Central memory CD4-positive, alpha-beta T cell (primary cell): ENCODE measurements at places on chromosomes 11 and 22.
A peak's percentile ranks its signal among the peaks of the same experiment; 100 is the strongest.

DNA sequence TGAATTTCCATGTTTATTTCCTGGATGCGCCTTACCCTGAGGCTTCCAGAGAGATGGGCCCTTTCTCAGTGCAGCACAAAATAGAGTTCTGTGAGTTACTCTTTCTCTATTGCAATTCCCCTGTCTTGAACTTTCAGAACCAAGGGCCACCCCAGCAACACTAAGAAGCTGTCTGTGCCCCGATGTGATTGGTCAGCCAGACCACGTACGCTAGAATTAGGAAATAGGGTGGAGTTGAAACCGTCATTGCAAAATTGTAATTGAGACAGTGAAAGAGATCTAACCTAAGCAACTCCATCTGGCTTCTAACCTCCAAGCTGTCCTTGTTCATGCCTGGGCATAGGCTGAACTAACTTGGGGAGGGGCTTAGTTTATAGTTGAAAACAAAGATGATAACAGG, 981.3 kb downstream of the OPCML start:
- DNase-seq, result no peak

- DNase-seq, result no peak
Measured at GRCh38 chr11:123159183-123159857, 35.7 kb downstream of the CLMP start.

DNA sequence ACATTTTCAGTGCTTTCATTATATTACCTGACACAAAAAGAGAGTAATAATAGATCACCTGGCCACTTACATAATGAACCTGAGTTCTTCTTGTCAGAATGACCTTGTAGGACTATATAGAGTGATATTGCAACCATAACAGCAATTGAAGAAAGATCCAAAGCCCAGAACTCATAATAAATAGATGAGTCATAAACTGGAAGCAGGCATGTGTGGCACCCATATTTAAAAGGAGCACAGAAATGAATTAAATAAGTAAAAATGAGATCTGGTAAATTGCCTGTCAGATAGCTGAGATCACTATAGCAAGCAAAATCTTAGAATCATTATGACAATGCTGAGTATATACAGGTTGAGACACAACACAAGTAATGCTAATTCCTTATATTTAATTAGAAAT, 331.8 kb downstream of the AASDHPPT start:
- DNase-seq, result no peak

DNA sequence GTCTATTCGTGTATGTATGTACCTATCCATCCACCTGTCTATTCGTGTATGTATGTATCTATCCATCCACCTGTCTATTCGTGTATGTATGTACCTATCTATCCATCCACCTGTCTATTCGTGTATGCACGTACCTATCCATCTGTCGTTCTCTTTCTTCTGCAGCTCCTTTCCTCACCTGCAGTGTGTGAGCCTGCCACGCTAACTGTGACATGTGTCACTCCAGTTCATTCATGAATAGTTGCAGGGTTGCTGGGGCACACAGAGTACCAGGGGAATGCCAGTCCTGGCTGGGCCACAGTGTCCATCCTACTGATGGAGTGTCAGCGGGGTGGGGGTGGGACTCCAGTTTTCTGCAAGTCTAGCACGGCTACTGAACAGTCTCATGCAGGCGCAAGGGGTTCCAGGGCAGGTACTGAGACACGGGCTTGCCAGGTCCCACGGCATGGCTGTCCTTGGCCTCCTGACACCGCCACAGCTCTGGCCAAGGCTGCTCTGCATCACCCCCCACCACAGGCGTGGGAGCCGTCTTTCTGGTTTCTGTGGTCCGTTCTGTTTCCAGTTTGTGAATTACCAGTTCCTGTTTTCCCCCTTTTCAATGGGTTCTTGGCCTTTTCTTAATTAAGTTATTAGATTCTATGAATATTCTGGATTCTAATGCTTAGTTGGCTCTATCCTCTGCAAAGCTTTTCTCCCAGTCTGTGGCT, 88.8 kb upstream of the CLDN5 start:
- no peak for DNase-seq

DNA sequence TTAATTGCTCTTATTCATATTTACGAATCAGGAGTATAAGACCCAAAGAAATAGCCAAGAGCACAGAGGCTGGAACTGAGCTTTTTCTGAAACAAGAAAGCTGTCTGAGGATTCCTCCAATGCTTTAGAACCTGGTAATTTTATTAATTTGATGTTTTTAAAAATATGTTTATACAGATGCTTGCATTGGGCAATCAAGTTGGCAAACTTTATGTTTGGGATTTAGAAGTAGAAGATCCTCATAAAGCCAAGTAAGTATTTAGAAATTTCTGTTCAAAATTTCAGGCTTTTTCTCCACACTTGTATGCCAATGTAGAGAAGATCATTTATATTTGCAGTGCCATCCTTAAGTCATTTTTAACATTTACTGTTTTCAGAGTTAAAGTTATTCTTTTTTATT, 24.3 kb upstream of the HIKESHI start:
- no peak for DNase-seq

DNA sequence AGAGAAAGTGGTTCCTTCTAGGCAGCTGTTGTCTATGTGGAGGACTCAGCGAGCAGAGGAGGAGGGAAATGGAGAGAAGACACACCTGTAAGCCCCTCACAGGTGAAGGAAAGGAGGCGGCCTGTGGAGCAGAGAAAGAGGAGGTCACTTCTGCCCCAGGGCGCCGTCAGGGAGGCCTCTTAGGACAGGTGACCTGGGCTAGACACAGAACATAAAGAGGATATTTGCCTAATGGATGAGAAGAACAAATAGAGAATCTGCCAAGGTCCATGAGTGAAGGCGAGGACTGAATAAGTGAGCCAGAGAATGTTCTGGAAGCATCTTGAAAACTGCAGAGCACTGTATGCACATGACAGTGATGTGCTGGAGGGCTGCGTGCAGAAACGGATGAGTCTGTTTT, 2.2 kb upstream of the SCUBE1 start:
- no peak for DNase-seq

DNA sequence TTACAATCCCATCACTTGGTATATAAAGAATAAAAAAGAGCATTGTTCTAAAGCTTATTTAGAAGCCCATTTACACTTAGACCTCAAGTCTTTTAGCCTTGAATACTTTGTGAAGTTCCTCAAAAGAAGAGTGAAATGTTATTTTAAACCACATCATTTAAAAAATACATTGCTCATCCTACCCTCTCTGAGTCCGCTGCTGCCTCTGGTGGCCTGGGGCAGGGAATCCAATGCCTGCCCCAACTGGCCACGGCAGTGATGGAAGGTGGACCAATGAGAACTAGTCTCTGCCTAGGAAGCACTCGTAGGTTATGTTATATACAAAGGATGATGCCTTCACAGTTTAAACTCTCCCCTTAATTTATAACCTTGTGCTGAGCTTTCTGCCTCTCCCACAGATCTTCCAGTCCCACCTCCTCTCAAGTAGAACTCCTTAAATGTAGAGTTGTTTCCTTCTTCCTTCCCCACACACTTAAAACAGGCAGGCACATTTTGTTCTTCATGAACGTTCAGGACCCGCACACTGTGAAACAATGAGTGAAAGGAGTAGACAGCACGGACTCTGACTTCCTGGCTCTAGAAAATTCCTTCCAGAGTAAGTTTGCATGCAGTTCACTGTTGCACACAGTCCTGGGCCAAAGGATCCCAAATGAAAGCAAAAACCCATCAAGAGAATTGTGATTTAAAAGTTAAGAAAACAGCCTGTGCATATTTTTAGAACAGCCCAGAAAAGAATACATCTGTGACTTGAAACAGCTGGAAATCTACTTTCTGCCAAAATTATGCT, 167.8 kb downstream of the RRAS2 start:
- DNase-seq, result no peak

DNA sequence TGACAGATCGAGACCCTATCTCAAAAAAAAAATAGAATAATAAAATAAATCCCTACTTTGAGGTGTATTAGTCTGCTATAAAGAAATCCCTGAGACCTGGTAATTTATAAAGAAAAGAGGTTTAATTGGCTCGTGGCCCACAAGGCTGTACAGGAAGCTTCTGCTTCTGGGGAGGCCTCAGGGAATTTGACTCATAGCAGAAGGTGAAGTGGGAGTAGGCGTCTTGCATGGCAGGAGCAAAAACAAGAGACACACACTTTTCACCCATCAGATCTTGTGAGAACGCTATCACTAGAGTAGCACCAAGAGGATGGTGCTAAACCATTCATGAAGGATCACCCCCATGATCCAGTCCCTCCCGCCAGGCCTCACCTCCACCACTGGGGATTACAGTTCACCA, 29.2 kb downstream of the CDPF1 start:
- no peak for DNase-seq

DNA sequence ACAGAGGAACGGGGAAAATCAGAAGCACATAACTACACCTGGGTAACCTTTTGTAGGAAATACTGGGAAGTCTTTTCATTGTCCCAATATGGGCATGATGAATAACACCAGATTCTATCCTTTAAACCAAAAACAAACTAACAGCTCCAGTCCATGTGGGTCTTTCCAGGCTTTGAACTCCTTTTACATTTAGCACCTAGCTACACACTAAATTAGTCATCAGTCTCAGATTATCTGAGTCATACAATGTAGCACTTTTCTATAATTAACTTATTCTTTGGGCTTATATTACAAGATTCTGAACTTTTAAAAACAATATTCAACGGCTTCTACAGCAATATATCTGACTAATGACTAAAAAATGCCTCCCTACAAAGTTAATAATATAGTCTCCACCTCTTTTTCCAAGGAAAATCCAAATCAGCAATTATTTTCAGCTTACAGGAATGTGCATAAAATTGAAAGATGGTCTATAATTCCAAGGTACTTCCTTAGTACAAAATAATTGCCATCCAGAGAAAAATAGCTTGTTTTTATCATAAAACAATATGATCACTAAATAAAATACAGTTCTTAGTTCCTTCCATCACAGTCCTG, 26.3 kb downstream of the STK33 start:
- no peak for DNase-seq

- DNase-seq, result peak; percentile 59
Measured at GRCh38 chr11:11798586-11799438, 43.0 kb upstream of the USP47 start.

DNA sequence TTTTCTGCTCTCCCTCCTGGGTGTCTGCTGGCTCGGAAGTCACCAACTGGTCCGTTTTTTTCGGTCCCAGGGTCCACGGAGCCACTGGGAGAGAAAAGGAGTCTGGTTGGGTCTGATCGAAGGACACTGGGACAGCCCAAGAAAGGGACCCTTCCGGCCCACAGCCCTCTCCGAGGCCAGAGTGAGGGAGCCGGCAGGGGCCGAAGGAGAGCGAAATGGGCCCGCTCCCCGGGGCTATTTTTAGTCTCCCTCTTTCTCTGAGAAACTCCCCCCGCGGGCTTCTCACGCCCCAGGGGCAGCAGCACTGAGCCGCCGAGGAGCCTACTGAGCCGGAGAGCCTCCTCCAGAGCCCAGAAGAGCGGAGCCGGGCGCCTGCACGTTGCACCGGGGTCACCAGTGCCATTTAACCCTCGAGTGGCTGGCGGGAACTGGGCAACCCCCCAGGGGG, 1.9 kb downstream of the ESAM start:
- DNase-seq, result no peak

DNA sequence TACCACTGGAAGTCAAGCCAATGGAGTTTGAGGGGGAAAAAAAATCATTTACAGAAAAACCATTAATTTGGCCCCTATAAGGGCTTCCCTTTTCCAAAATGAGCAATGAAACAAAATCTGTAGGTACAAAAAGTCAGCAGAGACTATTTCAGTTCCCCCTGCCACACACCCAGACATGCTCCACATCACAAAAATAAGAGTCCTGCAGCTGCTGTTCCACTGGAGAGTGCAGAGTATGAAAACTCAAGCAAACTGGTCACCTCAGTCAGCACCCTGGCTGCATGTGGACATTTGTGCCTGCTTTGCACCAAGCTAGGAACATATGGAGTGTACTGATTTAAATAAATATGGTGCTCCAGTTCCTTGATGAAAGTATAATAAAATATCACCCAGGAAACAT, 15.1 kb downstream of the POU2AF1 start:
- no peak for DNase-seq

DNA sequence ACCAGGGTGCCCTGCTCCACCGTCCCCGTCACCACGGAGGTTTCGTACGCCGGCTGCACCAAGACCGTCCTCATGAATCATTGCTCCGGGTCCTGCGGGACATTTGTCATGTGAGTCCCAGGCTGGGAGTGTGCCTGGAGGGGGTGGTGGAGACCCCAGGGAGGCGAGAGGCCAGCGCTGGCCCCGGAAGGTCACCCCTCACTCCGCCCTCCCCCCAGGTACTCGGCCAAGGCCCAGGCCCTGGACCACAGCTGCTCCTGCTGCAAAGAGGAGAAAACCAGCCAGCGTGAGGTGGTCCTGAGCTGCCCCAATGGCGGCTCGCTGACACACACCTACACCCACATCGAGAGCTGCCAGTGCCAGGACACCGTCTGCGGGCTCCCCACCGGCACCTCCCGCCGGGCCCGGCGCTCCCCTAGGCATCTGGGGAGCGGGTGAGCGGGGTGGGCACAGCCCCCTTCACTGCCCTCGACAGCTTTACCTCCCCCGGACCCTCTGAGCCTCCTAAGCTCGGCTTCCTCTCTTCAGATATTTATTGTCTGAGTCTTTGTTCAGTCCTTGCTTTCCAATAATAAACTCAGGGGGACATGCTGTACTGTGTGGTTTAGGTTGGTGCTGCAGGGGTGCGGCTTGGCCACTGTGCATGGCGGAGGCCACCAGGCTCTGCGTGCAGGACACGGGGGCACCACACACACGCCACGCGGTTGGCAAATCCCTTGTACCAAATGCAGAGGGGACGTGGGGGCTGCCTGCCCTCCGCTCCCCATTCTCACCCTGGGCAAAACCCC, 35.4 kb downstream of the MUC2 start:
- DNase-seq, result no peak

- no peak for DNase-seq
Measured at GRCh38 chr11:66189031-66189745, 79.3 kb upstream of the RAB1B start.

DNA sequence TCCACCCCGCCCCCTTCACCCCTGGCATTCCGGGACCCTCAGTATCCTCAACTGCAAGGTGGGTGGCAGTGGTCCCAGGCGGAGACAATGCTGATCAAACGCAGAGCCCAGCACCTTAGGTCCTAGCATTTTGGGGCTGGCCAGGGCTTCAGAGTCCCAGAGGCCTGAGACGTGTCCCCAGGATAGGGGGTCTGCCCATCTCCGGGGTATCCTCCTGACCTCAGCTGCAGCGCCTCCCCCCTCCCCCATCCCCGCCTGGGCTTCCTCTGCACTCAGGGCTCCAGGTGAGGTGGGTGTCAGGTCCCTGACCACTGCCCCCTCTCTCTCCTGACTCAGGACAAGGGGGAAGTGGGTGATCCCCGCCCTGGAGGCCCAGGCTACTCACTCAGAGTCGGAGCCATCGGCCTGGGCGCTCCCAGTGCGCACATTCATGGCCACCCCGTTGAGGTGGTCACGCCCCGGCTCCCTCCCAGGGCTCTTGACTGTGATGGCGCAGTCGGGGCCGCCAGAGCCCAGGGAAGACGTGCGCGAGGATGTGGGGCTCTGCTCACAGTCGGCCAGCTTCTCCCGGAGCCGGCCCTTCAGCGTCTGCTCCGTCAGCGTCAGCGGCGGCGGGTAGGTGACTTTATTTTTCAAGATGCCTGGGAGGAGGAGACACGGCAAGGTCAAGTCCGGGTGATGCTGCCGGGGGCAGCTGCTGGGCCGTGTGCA, 28.3 kb downstream of the TRMU start:
- no peak for DNase-seq

GRCh38 chr11:95134491-95134890, 44.8 kb downstream of the ENDOD1 start:
- DNase-seq, result no peak
